ENCODE measurements at places on chromosomes 7 and 10.

DNA sequence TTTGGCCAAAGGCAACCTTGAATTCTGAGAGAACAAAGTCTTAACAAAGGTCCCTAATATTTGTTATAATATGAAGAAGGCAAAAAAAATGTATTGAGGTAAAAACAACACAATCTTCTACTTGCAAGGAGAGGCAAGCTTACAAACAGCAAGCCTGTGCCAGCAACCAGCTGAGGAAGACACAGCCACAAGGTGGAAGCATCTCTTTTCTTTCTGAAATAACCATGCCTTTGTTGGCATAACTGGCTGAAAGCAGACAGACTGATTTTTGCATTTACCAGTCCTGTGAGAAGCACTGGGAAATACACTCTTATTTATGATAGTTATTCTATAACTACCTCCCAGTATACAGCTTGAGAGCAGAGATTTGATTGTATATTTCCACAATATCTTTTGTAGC lies 292.0 kb downstream of the PHTF2 start:
- DNase-seq: no peak

DNA sequence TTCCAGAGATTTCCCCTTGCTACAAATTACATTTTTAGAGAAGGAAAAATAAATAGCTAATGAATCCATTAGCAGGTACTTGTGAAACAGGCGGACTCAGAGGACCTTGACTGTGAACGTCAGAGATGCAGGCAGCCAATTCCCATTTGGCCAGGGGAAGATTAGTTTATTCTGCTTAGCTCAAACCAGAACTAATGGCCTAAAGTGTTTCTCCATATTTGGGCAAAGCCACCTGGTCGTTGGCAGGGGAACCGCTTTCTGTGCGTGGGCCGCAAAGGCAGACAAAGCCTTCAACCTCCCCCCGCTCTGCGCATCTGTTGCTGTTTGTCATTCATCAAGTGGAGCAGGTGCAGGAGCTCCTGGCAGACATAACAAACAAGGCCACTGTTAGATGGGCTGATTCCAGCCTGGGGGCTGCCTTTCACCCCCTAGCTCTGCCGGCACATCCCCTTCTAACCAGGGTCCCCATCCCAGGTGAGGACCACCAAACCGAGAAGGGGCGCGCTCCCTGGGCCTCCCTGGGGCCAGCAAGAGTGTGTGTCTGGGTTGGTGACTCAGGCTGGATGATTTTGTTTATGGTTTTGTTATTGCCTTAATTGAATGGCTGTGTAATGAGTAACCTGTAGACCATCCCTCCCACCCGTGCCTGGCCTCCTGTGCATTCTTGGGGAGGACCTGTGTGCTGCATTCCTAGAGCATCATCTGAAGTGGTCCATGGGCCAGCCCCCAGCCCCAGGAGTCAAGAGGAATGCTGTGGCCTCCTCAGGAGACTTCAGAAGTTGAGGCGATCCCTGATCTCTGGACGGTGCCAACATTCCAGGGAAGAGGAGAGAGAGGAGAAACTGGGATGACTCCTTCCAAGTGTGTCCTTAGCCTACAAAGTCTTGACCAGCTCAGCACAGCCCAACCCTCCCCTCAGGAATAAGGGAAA lies 14.5 kb upstream of the CPA1 start:
- no peak for DNase-seq

DNA sequence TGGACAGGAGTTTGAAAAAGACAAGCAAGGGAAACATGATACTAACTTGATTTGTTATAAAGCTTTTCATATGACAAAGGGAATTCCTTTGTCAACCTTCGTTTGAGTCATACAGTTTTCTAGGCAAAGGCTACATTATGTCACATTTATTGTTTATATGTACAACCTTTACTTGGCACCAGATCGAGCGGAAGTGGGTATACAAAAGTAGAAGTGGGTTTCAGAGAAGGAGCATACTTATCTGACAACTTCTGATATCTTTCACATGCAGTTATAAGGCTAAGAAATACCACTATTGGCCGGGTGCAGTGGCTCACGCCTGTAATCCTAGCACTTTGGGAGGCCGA lies 11.0 kb downstream of the STMP1 start:
- DNase-seq: no peak

DNA sequence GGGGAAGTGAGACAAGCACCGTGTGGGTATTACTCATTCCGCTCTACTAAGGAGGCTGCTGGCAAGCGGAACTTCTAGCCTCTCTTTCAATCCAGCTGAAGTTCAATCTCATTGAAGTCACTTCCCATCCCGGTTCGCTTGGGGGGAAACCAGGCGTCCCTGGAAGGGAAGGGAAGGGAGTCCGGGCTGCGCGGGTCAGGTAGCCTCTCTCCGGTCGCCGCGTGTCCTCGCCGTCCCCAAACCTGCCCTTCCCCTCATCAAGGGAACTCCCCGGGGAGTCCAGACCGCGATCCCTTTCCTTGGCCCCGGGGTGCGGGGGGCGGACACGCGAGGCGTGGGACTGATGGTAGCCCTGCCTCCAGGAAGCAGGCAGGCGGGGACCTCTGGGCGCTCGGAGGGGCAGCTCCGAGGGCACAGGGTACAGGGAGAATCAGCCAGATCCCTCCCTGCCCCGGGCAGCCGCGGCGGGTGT lies 598 bp upstream of the ZEB1 start:
- peak; percentile 71 for DNase-seq

DNA sequence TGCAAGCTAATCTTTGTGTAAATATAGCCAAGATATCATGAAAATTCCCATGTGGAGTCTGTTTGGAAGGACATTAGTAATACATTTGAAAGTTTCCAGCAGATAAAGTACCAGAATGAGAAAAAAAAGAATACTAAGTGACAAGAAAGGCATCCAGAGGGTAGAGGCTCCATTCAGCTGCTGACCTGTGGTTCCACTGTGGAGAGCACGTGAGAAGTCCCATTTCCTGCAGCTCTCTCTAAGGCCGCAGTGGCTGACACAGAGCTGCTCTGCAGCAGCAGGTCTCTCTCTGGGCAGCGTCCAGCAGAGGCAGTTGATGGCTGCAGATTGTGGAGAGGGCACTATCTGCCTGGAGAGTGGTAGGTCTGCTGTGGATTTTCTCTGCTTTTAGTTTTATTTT lies 100.1 kb upstream of the TMEM72 start:
- no peak for DNase-seq

- DNase-seq: peak; percentile 73
Observed at GRCh38 chr7:148962823-148963582, 65.3 kb downstream of the PDIA4 start.

- DNase-seq: no peak
Observed at GRCh38 chr10:22588462-22588861, 125.9 kb downstream of the PIP4K2A start.

DNA sequence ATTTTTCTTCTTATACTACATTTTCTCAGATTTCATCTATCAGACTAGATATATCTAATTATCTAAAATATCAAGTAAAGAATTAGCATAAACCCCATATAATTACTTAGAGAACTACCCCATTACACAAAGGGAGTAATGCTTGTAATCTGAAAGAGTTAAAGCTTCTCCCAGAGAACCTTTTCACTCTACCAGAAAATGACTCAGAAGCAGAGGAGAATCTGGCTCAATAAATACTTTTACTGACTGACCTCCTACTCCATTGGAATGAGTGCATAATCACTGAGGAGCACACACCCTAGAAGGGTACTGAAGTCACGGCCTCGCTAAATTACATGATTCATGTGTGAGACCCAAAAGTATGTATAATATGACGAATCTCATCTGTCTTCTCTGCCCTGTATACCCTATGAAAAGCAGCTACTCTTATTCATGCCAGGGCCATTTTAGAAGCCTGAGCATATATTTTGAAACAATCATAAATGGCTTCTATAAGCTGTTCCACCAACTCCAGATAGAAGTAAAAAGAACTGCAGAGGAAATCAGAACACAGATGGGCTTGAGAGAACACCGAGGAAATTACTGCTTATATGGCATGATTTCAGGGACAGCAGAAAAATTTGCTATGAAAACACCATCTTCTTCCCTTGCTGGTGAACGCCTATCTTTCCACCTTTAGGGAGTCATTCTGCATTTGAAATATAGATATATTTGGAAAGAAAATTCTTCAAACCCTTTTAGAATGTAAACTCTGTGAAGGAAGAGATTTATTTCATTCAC lies 32.7 kb downstream of the DNMBP start:
- DNase-seq: no peak

GRCh38 chr7:139663608-139664177 lies 114.1 kb downstream of the HIPK2 start:
- DNase-seq: no peak
